ENCODE measurements at places on chromosomes 1 and 21.
A peak's percentile ranks its signal among the peaks of the same experiment; 100 is the strongest.

DNA sequence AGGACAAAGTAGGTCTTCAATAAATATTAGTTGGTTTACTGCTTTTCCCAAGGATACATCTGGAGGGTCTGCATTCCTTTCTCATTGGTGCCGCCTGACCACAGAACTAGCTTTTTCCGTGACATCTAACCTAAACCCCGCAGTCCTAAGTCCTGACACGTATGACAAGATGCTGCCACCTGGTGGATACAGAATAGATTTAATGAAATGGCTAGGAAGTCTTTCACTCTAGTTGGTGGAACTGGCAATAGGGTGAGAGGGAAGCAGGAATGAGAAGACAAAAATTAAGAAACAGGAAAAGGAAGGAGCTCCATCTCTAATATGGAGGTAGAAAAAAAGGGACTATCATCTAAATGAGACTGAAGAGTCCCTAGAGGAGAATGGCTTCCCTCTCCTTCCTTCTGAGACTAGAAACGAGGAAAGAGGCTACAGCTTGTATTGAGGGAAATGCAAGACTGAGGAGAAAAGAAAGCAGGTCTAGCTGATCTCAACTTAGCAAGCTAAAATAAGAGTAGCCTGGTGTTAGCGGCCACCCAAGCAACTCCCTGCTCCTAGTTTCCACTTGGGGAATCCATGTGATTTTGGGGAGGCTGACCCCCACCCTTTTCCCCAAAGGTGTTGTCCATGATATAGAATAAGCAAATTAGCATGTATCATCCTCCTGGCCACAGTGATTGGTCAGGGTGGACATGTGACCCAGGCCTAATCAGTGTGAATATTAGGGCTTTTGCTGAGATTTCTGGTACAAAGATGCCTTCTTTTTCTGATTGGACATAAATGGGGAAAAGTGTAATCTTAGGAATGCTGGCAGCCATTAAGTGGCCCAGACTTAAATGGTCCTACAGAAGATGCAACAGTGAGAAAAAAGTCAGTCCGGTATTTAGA, 5.9 kb downstream of the RFX5 start:
- DNase-seq: peak; percentile 57

GRCh38 chr1:69121723-69122122, 446.0 kb upstream of the LRRC7 start:
- DNase-seq: no peak

DNA sequence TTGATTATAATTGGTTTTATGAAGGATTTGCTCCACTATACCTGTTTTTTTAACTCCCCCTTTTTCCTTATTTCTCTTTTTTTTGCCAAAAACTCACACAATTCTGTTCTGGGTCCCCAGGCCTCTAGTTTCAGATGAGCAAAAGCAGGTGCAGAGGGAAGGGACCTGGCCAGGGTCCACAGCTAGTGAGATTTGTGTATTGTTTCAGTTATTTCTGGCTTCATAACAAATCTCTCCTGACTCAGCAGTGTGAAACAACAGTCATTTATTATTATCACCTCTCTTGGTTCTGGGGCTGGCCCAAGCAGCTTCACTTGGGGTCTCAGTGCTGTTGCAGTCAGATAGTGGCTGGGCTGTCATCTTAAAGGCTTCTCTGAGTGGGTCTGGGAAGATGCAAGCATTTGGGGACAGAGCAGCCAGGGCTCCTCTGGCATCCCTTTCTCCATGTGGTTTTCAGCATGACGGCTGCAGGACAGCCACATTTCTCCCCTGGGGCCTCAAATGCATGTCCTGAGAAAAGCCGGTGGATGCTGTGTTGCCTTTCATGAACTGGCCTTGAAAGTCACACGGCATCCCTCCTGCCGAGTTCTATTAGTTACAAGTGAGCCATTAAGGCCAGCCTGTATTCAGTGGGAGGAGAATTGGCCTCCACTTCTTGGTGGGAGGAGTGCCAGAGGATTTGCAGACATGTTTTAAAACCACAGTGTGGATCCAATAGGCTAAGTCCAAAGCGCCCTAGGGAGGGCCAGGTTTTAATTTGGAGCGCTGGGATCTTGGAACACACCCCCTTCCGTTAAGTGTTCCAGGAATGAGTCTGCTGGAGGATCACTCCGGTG, 137.1 kb downstream of the CAMTA1 start:
- DNase-seq: no peak

- DNase-seq: no peak
These were observed 79.4 kb downstream of the CAPZB start for GRCh38 chr1:19405761-19406487.

DNA sequence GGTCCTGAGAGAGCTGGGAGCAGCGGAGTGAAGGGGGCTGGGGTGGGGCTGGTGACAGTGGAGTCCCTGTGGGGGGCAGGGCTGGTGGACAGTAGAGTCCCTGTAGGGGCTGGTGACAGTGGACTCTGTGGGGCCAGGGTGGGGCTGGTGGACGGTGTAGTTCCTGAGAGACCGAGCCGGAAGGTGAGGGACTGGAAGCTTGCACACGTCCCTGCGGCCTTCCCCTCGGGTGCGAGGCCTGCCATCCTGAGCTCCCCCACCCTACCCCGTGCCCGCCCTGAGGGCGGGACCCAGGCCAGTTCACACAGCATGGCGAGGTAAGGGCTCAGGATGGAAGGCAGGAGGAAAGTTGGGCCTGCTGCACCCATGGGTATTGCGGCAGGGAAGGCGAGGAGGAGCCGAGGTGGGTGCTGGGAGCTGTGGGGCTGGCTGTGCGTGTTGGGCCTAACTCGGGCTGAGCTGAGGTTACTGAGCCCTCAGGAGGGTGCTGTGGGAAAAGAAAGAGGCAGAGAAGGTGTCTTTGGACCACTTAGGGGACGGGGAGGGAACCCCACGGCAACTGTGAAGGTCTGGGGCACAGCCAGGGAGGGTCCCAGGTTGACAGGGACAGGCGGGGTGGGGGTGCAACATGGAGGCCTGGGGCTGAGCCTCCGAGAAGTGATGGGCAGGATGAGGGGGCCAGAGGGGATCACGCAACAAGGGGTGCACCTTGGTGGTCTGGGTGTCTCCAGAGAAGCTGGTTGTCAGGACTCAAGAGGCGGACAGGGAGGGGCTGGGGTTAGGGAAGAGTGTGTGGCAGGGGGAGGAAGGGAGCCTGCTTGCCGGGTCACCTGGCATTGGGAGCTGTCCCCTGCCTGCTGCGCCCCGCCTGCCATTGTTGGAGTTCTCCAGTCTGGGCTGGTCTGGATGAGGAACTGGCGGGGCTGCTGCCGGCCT, 60.8 kb downstream of the PRKCZ start:
- no peak for DNase-seq

DNA sequence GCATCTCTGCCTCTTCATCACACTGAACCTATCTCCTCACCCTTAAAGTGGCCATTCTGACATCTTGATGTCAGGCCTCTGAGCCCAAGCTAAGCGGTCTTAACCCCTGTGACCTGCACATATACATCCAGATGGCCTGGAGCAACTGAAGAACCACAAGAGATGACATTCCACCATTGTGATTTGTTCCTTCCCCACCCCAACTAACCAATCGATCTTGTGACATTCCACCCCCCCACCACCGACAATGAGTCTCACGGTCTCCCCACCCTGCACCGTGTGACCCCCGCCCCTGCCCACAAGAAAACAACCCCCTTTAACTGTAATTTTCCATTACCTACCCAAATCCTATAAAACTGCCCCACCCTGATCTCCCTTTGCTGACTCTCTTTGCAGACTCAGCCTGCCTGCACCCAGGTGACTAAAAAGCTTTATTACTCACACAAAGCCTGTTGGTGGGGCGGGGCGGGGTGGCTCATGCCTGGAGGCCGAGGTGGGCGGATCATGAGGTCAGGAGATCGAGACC, 21.0 kb upstream of the PINK1 start:
- peak; percentile 8 for DNase-seq

- DNase-seq: no peak
These were observed 10.6 kb upstream of the NGF start for GRCh38 chr1:115348636-115349035.

- peak; percentile 67 for DNase-seq
These were observed 29.4 kb downstream of the VAV3 start for GRCh38 chr1:107935396-107936064.

DNA sequence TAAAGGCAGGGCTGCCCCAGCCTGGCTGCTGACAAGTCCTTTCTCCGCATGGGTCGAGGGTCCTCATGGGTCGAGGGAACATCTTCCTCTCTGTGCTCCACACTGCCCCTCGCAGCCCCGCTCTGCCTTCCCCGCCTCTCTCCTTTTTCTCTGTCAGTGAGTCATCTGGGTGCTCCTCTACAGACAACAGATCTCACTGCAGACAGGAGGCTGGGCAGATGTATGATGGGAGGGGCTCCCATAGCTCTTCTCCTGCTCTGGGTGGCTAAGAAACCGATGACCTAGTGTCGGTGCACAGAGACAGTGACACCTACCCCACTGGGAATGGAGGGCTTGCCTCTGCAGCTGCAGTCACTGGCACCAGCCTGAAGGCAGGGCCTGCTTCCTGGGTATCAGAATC, 5.5 kb downstream of the KCNA10 start:
- DNase-seq: no peak

GRCh38 chr1:10025354-10025753, 7.4 kb upstream of the UBE4B start:
- no peak for DNase-seq

GRCh38 chr1:19457607-19458006, 27.7 kb downstream of the CAPZB start:
- DNase-seq: no peak

DNA sequence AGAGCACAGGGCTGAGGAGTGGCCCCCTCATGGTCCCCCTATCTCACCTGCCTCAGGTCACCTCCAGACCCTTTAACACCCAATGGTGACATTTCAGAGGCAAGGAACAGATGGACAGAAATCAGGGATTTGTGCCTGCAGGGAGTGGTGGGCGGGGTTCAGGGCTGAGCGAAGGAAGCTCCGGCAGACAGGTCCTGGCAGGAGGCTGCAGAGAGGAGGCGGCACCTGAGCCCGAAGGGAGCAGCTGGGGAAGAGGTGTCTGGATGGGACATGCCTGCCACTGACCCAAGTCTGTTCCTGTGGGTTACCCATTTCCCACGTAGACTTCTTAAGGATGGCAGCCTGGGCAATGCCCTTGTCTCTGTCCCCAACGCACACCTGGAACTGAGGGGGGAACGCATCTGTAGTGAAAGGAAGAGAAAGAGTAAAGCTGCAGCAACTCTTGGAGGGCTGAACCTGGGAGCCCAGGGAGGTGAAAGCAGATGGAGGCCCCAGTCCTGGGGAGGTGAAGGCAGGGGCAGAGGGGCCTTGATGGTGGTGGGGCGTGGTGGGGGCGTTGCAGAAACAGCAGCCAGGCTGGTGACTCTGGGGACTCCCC, 61.6 kb upstream of the ADARB1 start:
- DNase-seq: no peak

GRCh38 chr1:153341431-153341934, 7.2 kb downstream of the PGLYRP4 start:
- no peak for DNase-seq

GRCh38 chr1:225933072-225933471, 7.9 kb downstream of the LEFTY2 start:
- DNase-seq: no peak

GRCh38 chr1:181383695-181384094, 99.6 kb upstream of the CACNA1E start:
- no peak for DNase-seq

DNA sequence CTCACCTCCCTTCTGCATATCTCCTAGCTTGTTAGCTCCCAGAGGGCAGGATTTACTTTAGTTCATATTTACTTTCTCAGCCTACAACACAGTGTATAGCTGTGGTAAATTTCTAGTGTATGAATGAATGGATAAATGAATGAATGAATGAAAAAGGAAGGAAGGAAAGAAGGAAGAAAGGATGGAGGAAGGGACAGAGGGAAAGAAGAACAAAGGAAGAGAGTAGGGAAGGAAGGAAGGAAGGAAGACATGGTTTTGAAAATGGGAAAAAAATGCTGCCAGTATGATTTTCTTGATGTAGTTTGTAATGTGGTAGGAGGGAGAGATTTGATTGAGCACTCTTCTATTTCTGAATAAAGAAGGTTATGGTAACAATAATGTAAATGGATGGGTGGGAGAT, 47.0 kb downstream of the LAMC2 start:
- DNase-seq: no peak

DNA sequence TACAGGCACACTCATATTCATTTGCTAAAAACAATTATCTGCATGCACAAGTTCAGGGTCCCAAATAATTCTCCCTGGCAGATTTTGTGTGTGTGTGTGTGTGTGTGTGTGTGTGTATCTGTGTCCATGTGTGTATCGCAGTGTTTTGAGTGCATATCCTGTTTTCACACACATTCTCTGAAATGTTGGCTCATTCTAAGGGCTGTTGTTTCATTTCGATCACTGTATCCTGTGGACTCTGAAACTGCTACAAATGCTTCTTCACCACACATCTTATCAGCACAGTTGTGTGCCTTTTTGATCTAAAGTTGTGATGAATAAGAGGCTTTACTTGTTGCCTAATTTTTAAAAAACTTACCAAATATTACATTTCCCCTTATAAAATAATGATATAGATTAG, 34.6 kb downstream of the NR5A2 start:
- DNase-seq: no peak
